ENCODE measurements at places on chromosomes 5 and 9.

DNA sequence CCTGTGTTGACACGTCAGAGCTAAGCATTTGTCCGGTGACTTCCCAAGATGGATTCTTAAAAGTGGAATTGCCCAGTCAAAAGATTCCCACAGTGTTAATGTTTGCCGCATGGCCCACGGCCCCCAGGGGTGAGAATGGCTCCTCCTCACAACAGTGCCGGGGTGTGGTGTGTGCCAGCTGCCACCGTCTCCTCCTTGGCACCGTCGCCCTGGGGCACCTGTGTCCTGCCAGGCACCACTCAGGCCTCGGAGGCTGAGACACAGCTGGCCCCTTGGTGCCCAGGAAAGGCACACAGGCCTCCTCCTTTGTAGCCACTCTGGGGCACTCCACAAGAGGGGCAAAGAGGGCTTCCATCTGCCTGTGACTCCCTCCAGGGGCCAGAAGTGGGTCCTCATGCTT lies 4.3 kb downstream of the KCNT1 start:
- no peak for DNase-seq

DNA sequence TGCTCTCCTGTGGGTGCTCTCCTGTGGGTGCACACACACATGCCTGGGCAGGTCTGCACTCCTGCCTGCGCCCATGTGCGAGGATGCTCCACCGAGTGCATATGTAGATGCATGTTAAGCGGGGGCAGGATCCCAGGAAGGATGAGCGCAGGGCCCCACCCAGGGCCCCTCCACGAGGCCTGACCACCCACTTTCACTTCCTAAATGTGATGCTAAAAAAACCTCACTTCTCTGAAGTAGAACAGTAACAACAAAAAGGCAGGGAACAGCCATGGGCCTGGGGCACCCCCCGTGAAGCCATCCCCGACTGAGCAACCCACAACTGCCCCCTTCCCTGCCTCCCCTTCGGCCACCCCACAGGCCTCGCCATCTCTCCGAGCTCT lies 48.2 kb upstream of the SARDH start:
- no peak for DNase-seq

GRCh38 chr5:174618589-174618988 lies 105.8 kb upstream of the MSX2 start:
- no peak for DNase-seq

- DNase-seq = no peak
These were observed 184.1 kb downstream of the MARCHF11 start for GRCh38 chr5:15995341-15996052.

GRCh38 chr9:94144394-94144793 lies 60.1 kb downstream of the PTPDC1 start:
- DNase-seq = no peak

DNA sequence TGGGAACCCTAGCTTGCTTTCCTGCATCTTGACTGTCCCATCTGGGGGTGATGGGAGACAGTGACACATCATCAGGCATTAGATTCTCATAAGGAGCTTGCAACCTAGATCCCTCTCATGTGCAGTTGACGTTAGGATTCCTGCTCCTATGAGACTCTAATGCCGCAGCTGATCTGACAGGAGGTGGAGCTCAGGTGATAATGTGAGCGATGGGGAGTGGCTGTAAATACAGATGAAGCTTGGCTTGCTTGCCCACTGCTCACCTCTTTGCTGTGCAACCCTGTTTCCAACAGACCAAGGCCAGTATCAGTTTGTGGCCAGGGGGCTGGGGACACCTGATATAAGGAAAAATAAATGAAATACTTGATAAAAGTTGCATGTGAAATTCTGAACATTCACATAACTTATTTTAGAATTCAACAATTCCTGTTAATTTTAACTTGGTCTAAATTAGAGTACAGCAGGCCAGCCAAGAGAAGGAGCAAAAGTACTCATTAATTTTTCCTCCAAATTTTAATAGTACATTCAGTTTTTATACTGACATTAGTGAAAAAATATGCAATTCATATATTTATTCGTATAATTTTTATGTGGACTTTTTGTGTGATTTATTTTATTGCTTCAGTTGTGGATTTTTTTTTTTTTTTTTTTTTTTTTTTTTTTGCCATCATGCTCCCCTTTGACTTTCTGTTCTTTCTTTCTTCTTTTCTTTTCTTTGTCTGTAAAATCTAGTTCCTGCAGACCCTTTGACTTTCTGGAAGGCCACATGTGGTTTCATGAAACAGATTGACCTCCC lies 11.4 kb downstream of the PAM start:
- no peak for DNase-seq

DNA sequence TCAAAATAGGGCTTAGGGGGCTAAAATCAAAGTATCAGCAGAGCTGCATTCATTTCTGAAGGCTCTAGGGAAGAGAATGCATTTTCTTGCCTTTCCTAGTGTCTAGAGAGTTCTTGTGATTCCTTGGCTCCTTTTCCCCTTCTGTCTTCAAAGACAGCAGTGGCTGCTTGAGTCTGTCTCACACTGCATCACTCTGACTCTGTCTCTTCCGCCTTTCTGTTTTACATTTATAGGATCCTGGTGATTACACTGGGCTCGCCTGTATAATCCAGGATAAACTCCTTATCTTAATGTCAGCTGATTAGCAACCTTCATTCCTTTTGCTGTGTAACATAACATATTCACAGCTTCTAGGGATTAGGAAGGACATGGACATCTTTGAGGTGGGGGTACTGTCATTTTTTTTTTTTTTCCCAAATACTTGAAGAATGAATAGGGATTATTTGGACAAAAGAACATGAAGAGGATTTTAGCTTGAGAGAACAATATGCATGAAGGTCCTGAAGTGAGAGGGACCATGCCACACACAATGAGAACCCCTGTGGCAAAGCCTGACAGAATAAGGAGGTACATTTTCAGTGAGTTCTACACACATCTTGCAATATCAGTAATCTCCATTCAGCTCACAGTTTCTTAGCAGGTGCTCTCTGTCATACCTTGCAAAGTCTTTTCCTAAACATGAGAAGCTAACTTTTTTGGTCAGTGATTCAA lies 267.6 kb downstream of the FAM170A start:
- DNase-seq = no peak

Data from T-helper 1 cell (primary cell).